Ammon's horn (tissue), 1 donor: ENCODE measurements at places on chromosomes 3 and 15.

DNA sequence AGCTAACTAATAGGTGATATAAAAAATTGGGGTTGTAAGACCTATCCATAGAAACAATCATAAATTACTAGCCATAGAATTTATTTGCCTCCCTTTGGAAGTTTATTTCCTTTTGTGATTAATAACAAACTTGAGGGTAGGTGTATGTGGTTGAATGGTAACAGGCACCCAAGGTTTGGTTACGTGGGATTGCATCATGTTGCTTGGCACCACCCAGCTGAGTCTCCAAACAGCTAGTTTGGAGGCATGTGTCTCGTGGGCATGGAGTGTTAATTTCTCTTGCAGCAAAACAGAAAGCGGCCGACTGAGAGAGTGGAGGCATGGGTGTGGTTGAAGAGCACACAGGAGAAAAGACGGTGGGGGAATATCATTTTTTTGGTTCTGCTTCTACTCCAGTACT lies 441.4 kb downstream of the CNTN4 start:
- DNase-seq = peak; percentile 9

- peak; percentile 71 for DNase-seq
These were observed 47.0 kb downstream of the MTHFS start for GRCh38 chr15:79849789-79850188.

DNA sequence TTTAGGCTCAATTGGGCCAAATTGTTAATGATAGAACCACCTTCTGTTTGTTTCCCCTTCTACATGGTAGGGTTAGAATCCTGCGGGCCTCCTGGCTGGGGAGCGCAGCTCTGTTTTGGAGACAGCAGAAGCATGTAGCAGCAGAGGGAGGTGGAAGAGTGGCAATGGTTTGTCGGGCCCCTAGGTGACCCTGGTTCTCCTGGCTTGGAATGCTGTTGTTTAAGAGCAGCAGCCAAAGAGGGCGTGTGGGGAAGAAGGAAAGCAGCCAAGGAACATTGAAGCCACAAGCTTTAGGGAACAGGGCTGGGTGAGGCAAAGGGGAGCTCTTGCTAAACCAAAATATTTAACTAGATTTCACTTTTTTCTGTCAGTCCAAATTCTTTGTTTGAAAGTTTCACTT lies 213.7 kb upstream of the NR2E3 start:
- peak; percentile 64 for DNase-seq

DNA sequence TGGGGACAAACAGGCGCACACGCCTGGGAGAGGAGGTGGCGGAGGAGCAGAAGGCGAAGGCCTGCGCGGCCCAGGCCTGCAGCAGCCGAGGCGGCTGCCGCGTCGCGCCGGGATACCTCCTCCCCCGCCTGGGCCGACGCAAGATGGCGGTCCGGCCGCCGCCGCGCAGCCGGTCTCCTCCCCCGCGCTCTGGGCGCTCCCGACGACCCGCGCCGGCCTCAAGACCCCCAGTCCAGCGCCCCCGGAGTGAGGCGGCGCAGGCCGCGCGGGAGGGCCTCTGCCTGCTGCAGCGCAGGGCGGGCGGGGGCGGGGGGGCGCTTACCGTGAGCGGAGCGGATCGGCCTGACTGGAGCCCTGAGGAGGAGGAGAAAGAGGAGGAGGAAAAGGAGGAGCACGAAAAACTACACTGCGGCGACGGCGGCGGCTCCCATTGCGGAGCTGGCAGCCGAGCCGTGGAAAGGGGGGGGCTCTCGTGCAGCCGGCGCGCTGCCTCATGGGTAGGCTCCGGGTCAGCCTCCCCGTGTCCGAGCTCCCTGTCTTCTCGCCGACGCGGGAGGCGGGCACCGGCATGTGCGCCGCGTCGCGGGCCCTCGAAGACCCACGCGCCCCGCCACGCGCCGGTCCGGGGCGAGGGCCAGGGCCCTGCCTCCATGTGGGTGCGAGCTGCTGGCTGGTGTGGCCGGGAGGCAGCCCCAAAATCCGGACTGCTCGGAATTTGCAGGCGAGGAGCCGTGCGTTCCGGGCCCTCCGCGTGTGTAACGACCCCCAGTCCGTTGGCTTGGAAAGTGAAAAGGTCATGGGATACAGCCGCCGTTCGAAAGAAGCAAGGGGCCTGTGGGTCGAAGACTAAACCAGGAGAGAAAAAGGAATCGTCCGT lies at the start of gene ZNF280D:
TSS of gene ZNF280D (minus strand) at position 374 of the 877 bp plus-strand sequence. CDS start 26,400 bp downstream, outside the sequence.
- DNase-seq = peak; percentile 91

DNA sequence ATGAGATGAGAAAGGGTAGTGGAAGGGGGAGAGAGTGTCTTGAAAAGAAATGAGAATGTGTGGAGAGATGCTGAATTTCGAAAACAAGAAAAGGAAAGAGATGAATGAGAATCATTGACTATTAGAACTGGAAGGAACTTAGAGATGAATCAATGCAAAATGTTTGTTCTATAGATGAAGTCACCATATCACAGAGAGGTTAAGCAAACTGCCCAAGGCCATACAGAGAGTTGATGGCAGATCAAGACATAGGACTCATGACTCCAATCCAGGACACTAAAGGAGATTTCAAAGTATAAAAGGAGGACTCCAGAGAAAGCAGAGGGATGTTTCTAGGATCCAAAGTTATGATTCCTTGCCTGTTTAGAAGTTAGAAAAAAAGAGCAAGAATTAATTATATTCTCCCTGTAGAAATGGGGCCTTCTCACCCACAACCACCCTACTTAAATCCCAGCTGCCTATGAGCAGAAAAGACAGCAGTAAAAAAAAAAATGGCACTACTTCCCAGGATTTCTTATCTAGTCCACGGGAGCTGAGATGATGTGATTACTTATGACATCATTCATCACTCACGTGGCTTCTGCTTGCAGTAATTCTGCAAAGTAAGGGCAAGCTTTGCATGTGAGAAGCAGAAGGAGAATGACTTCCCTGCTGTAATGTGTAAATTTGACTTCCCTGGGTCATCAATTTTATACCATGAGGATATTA lies 210.8 kb upstream of the MRPL3 start:
- no peak for DNase-seq

DNA sequence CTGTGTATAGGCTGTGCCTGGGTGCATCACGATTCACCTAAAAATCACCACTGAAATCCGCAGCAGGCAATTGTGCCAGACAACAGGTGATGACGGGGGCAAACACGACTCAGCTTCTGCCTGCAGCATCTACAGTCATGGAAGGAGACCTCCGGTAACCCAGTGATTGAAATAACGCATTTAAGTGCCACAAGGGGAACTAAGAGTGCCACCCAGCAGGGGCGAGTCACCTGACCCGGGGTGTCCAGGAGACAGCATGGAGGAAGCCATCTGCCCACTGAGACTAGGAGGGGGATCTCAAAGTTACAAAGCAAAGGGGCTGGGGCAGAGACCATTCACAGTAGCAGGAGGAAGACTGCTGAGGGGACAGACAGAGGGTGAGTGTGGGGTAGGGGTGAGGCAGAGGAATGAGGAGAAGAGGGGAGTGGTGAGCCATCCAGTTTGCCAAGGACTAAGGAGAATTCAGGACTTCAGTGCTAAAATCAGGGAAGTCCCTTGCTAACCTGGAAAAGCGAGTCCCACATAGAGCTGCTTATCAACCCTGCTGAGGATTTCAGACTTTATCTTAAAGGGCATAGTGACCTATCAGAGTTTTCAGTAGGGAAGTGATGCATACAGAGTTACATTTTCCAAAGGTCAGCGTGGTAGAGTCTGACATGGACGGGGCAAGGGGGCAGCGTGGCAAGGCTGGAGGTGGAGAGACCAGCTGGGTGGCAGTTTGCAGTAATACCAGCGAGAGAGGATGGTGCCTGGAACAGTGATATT lies 256.7 kb upstream of the HES1 start:
- no peak for DNase-seq

GRCh38 chr3:111715911-111716523 lies 120.9 kb upstream of the ZBED2 start:
- no peak for DNase-seq

- no peak for DNase-seq
These were observed 64.5 kb downstream of the LRTM1 start for GRCh38 chr3:54863366-54863765.

DNA sequence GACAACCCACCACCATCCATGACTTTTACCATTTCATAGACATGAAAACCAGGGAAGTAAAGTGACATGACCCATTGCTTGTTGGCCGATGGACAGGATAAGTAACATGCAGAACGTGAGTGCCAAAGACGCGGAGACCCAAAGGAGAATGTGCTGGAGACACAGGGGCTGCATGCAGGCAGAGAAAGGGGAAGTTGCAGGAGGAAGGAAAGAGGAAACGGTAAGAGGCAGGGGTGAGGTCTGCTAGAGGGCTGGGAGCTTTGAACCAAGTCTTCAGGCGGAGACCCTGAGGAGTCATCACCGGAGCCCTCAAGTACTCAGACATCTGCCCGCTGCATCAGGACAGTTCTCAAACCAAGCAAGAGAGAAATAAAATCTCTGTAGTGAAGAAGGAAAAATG lies 34.9 kb downstream of the MAGEF1 start:
- peak; percentile 70 for DNase-seq

- peak; percentile 51 for DNase-seq
These were observed 53.5 kb upstream of the LCTL start for GRCh38 chr15:66619152-66619903.

DNA sequence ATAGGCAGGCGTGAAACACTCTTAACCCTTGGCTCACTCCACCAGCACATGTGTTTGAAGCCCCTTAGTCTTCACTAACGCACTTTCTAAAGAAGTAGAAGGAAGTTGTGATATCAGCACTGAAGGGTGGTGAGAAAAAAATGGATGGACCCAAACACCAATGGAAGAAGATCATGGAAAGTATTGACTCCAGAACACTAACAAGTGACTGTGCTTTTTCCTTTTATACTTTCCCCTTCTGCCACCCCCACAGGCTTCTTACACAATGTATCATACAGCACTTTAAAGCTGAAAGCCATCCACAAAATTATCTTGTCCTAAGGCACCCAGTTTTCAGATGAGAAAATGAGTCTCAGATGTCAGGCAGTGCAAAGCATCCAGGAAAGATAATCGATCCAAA lies 93.9 kb upstream of the PHLDB2 start:
- no peak for DNase-seq

DNA sequence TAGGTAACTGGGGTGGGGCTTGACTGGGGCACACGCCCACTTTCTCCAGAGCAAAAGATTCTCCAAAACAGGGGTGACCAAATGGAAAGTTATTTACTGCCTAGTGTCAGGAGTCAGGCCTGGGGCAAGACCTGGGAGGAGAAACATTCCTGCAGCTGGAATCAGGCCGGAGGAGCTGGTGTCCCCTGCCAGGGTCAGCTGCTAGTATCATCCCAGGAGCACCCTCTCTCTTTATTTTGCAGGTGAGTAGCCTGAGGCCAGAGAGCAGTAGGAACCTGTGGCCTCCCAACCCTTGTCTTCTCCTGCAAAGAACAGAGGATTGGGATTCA lies 32.9 kb downstream of the DNAJB8 start:
- no peak for DNase-seq

- no peak for DNase-seq
These were observed 117.9 kb downstream of the MECOM start for GRCh38 chr3:169545606-169546005.

GRCh38 chr3:100179692-100180349 lies 65.5 kb upstream of the FILIP1L start:
- DNase-seq = no peak

GRCh38 chr3:29072611-29073010 lies 208.3 kb upstream of the RBMS3 start:
- DNase-seq = no peak

DNA sequence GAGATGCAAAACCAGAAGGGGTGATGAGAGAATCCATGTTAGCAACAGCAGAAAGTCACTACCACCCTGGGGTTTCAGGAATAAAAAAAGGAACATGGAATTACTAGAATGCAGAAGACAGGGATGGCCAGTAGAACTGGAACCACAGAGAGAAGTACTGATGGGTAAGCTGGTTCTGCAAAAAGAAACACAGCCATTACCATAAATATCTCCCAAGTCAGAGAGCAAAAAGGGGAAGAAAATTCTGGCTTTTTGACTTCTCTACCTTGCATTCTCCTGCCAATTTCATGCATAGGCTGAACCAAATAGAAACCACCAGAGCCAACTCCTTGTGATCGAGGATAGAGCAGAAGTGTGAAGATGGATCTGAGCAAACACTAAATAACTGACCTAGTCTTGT lies 550.4 kb upstream of the NAALADL2 start:
- peak; percentile 18 for DNase-seq

- DNase-seq = no peak
These were observed 453.7 kb downstream of the FGF12 start for GRCh38 chr3:192273697-192274010.

- DNase-seq = peak; percentile 81
These were observed 19.3 kb downstream of the IQSEC1 start for GRCh38 chr3:13053893-13054292.

DNA sequence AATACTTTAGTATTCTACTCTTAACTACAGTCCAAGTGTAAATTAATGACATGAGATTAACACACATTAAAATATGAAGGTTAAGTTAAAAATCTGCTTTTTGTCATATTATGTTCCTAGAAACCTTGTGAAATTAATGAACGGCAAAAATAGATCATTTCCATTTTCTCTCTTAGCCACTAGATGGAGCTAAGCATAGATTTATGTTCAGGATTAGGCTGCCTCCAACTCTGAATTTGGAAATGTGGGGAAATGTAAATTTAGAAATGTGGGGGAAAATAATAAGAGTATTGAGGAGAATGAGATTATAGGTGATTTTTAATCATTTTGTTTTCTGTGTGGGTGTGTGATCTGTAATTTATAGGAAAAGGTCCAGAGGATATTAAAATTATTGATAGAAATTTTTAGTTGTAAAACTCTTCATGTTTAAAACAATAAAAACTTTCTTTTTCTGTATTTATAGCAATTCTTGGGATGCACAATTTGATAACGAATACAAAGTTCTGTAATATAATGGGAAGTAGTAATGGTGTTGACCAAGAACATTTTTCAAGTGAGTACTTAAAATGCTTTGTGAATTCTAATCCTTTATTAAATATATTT lies 59.2 kb downstream of the TMOD3 start:
- peak; percentile 8 for DNase-seq

GRCh38 chr15:51114437-51115119 lies 19.9 kb upstream of the TNFAIP8L3 start:
- DNase-seq = no peak

GRCh38 chr3:54865316-54865715 lies 62.5 kb downstream of the LRTM1 start:
- DNase-seq = no peak

GRCh38 chr3:156536524-156537316 lies 18.2 kb downstream of the SSR3 start:
- DNase-seq = no peak

- DNase-seq = peak; percentile 7
These were observed 4.8 kb upstream of the FBXW12 start for GRCh38 chr3:48367201-48367600.

DNA sequence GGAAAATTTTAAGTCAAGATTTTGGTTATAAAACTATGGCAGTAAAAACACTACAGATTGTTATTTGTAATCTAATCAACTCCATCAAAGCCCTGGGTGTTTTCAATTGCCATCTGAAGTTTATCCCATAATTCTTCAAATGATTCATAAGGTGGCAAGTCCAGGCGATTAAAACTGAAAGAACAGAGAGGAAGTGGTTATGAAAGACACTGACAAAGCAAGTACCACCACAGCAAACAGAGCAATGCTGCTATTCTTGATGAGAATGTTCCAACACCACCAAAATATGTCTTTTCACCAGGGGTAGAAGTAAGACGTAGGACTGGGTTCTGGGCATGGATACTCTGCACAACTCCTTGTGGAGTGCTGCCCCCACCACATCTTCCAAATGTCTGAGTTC lies 86.9 kb upstream of the PRTG start:
- no peak for DNase-seq

- no peak for DNase-seq
These were observed 213.1 kb downstream of the FOXP1 start for GRCh38 chr3:71370467-71370866.
